Cortex of kidney (tissue), 1 donor: ENCODE measurements at places on chromosomes 5 and 9.

DNA sequence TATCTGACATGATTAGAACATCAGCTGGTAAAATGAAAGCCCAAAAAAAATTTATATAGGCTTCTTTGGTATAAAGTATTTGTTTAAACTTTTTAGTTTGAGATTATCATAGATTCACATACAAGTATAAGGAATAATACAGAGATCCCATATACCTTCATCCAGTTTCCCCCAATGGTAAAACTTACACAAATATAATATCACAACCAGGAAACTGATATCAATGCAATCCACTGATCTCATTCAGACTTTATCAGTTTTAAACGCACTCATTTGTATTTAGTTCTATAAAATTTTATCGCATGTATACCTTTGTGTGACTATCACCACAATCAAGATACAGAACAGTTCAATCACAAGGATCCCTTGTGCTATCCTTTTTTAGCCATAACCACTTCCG lies 3.8 kb downstream of the FAM114A2 start:
- no peak for DNase-seq

DNA sequence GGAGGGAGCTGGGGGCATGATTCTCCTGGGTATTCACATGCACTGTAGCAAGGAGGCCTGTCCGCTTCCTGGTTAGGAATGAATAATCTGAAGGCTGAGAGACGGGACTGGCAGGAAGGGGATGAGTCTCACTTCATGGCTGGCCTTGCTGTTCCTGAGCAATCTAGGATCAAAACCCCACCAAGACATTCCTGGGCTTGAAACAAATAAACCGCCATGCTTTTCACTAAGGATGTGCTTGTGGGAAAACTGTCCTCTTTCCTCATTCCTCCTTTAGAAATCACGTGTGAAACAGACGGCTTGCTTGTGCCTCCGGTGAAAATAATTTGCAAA lies 132.8 kb downstream of the MACROH2A1 start:
- no peak for DNase-seq

- no peak for DNase-seq
These were observed 382.3 kb downstream of the PTPRD start for GRCh38 chr9:10230512-10230911.

GRCh38 chr9:20989923-20990341 lies 41.5 kb downstream of the HACD4 start:
- no peak for DNase-seq

DNA sequence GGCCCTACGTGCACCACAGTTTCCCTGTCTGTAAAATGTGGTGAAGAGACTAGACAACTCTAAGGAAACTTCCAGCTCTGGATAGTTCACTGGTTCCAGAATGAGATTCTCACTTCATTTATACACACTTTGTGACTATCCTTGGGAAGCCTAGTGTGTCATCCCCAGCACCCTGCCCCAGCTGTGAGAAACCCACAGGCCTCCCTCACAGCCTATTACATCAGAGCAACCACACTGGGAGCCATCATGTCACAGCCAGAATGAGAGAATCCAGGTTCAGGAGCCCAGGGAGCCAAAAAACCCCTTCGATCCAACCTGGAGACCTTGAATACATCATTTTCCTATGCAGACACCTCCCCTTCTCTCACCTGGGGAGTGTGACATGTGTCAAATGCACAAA lies 21.0 kb upstream of the HAND1 start:
- no peak for DNase-seq

- DNase-seq, result no peak
These were observed 5.0 kb downstream of the SERINC5 start for GRCh38 chr5:80250801-80251200.

DNA sequence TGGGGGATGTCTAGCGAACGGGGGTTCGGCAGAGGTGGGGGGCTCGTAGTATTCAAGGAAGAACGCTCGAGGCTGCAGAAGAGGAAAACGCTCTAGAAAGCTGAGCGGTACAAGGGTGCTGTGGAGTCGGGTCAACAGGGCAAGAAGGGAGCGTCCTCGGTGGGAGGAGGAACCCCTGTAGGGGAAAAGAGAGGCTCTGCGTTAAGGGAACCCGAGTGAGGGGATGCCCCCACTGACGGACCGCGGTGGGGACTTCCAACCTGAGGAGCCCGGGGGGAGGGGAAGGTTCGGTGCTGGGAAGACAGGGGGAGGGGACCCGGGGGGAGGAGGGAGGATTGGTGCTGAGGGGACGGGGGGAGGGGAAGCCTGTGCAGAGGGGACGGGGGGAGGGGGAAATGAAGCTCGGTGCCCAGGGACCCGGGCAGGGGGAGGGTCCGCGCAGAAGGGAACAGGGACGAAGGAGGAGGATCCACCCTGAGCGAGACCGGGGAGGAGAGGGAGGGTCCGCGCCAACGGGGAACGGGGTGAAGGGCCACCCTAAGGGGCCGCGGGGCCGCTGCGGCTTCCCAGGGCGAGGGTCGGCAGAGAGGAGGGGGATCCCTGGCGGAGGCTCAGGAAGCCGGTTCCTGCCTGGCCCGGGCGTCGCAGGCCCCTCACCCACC lies 621 bp downstream of the NR6A1 start:
- DNase-seq, result no peak

- DNase-seq, result no peak
These were observed 250.2 kb downstream of the PDZD2 start for GRCh38 chr5:31889001-31889561.

DNA sequence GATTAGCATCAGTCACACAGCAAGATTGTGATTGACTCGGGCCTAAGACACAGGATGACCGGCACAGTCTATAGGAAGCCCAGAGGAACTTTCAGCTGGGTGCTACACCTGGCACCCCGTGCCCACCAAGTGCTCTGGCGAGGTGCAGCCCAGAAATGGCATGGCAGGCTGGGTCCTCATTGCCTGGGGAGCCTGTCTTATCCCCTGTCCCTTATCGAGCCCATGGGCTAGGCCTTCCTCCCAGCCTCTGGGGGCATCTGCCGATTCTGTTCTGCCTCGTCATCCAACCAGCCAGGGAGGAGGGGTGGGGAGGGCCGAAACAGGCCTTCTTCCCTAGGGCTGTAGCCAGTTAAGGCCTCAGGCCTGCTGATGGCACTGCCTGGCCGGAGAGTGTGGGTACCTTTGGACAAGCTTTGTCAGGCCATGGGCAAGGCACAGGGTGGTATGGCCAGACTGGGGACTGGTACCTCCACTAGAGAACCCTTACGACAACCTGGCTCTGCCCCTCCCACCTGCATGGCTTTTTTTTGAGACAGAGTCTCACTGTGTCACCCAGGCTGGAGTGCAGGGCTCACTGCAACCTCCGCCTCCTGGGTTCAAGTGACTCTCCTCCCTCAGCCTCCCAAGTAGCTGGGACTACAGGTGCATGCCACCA lies 1.6 kb downstream of the GRK6 start:
- DNase-seq, result no peak

GRCh38 chr5:122835681-122836080 lies 9.7 kb upstream of the SNX24 start:
- no peak for DNase-seq

DNA sequence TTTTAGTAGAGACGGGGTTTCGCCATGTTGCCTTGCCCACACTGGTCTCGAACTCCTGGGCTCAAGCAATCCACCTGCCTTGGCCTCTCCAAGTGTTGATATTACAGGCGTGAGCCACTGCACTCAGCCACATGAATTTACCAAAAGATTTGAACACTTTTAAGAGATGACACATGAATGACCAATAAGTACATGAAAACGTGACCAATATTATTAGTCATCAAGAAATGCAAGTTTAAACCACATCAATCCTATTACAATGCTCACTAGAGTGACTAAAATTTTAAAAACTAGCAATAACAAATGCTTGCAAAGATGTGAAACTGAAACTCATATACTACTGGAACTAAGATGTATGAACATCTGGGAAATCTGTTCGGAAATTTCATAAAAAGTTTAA lies 54.3 kb downstream of the NR6A1 start:
- DNase-seq, result no peak

DNA sequence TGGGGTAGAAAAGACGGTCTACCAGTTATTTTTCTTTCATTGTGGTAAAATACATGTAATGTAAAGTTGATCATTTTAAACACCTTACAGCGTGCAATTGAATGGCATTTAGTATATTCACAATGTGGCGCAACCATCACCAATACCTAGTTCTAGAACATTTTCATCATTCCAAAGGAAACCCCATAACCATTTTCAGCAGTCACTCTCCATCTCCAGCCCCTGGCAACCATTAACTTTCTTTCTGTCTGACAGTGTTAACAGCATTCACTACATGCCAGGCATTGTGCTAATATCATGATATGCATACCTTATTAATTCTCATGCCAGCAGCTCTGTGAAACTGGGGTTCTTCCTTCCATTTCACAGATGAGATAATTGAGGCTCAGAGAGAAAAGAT lies 32.0 kb downstream of the PTGS1 start:
- no peak for DNase-seq
